HT-29 (cell line): ENCODE measurements at places on chromosomes 2 and 18. TPM values are rescaled to one million over a fixed set of nuclear protein-coding genes. Genes with fewer than 3 reads are reported as not detected.
A peak's percentile ranks its signal among the peaks of the same experiment; 100 is the strongest.

DNA sequence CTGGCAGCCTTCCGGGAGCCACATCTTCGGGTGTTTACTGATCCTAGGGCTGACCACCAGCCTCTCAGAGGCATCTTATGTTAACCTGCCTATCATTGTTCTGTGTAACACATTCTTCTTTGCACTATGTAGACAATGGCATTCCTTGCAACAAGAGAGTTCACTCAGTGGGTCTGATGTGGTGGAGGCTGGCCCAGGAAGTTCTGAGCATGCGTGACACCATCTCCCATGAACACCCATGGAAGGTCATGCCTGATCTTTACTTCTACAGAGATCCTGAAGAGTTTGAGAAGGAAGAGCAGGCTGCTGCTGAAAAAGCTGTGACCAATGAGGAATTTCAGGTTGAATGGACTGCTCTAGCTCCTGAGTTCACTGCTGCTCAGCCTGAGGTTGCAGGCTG, 15.3 kb upstream of the ALMS1 start:
- DNase-seq, result no peak

Gene FAHD2B
- 3.3 and 4.1 TPM in 2 replicates for total RNA-seq

Gene SLC9A2
- total RNA-seq, result 0.43 and 0.83 TPM in 2 replicates

DNA sequence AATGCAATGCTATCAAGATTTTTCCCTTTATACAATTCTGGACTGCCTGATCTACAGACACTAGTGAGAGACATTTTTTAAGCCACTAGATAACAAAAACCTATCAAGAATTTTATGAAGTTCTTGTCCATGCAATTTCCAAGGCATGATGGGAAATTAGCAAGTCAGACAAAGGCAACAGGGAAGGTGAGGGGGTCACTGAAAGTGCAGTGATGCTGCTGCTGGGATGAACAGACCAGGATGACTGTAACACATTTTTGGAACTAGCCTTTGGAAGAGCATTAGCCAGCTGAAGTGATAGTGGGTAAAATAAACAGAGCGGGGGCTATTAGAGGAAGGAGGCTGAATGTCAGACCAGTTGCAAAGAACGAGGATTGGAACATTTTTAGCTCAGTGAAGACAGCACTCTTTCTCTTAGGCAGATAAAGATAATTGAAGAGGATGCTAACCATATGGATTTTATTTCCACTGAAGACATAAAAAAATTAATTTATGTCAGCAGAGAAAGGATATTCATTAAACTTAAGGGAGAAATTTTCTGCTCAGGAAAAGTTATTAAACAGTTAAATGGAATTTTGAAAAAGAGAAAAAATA, 17.9 kb downstream of the NRXN1 start:
- DNase-seq, result no peak

- no peak for DNase-seq
These were observed 13.9 kb downstream of the VIL1 start for GRCh38 chr2:218432676-218433365.

DNA sequence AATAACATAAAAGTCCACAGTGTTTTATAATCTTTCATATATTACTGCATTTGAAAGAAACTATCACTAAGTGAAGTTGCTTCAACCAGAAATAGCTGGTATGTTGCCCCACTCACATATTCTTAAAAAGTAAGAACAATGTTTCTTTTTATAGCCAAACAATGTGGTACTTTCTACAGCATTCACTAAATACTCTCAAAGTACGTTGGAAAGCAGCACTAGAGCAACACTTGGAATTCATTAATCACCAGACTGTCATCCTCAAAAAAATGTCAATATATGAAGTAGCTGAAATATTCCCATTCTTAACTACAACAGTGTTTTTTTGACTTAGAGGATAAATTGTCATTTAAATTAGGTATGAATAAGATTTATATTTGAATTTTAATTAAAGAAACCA, 32.8 kb downstream of the COBLL1 start:
- no peak for DNase-seq

DNA sequence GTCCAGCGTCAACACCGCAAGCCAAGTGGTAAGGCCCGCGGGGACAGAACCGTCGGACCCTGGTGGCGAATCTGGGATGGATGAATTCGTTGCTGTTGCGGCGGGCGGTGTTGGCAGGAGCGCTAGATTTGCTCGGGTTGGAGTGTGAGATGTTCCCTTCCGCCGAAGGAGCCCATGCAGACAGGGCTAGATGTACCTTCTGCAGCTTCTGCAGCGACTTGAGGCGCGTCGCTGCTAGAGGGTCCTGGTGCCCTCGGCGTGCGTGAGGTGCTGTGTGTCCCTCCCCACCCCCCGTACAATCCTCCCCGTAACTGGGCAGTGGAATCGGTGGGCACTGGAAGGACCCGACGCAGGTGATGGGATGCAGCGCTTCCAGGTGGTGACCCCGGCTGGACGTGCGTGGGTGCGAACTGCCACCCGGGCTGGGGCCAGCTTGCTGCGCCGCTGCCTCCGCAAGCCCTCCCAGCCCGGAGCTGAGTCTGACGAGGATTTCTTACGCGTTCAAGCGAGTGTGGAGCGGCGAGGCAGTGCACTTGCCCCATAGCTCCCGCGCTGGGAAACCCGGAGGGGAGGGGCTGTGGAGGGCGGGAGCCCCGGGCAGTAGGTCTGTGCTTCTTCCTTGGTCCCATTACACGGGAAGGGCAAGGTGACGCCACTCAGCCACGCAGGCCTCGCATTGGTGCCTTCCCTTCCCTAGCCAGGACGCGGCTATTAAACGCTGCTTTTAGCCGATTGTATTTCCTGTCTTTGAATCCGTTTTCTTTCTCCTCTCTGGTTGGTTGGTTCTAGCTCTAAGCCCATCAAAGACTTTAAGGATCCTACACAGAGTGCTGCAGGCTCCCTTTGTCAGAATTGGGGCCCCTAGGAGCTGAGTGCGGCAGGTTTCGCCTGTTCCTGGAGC, 34.2 kb downstream of the CHRNA1 start:
- no peak for DNase-seq

GRCh38 chr2:38581193-38582147, 21.3 kb downstream of the HNRNPLL start:
- peak; percentile 81 for DNase-seq
